ENCODE measurements at places on chromosomes 11 and 22.

- no peak for DNase-seq
Measured at GRCh38 chr11:68942095-68942620, 38.5 kb downstream of the IGHMBP2 start.

DNA sequence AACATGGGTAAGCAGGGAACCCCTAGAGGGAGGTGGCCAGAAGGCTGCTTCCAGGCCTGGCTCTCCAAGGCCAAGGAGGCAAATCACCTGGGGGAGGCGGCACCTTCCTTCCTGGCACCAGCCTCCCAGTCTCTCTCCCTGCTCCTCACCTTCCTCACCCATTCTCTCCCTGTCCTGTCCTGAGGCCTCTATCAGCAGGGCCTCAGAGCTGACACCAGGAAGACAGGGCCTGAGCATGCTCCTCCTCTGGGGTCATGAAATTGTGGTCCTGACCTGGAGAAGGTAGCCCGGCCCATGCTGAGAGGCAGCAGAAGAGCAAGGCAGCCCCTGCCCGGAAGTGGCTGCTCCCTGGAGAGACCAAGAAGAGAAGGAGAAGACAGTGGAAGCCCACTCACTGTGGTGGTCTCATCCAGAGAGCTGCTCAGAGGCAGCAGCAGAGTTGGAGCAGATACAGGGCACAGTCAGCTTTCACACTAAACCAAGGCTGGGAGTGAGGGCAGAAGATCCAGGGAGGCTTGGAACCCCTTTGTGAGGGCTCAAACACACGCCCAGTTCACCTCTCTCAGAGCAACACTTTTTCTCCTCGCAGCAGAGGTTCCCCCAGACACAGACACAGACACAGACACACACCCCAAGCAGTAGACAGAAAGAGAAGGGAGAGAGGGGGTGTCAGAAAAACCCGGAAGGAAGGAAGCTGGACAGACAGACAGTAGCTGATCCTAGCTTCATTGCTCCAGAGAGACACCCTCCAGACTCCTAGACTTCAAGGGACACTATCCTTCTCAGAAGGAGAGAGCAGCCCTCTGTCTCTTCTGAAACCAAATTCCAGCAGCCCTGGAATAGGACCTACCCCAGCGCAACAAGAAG, 1.8 kb downstream of the BCL9L start:
- no peak for DNase-seq

GRCh38 chr11:60169264-60169915, 13.5 kb downstream of the MS4A6A start:
- DNase-seq = no peak

GRCh38 chr11:132263875-132264274, 893.5 kb downstream of the NTM start:
- DNase-seq = no peak

DNA sequence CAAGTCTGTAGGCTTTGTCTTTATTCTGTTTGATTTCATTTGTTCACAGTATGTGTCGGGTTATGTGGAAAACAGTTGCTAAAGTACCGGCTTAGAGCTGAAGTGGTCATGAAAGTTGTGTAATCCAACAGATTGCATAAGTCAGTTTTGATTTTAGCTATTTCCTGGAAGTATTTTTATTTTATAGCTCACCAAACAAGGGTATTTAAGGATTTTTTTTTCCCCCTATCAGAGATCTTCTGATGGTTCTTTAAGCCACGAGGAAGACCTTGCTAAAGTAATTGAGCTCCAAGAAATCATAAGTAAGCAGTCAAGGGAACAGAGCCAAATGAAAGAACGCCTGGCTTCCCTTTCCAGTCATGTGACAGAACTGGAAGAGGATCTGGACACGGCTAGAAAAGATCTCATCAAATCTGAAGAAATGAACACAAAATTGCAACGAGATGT, 55.9 kb downstream of the PPFIA1 start:
- no peak for DNase-seq

DNA sequence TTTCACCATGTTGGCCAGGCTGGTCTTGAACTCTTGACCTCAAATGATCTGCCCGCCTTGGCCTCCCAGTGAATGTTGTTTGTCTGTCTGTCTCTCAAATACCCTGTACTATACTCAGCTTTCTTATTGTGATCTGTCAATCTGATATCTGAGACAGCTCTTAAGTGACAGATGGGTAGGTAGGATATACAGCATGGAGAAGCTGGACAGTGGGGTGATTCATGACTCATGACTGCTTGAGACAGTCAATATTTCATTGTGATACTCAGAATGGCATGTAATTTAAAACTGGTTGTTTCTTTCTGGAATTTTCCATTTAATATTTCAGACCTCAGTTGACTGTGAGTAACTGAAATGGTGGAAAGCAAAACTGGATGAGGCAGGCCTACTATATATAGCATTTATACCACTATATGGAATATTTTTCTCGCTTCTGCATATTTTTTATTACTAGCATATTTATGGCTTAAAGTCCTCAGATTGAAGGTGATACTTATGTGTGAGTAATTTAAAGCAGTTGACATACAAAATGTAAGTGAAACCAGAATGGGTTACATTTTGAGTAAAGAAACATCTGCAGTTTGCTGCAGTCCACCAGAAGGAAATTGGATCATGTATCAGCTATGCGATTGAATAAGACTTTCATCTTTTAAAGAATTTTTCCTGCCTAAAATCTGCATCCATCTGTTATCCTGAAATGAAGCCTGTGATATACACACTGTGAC, 22.3 kb downstream of the ARHGAP42 start:
- DNase-seq = no peak

- peak; percentile 70 for DNase-seq
Measured at GRCh38 chr22:50190941-50191741, 5.4 kb downstream of the TRABD start.

DNA sequence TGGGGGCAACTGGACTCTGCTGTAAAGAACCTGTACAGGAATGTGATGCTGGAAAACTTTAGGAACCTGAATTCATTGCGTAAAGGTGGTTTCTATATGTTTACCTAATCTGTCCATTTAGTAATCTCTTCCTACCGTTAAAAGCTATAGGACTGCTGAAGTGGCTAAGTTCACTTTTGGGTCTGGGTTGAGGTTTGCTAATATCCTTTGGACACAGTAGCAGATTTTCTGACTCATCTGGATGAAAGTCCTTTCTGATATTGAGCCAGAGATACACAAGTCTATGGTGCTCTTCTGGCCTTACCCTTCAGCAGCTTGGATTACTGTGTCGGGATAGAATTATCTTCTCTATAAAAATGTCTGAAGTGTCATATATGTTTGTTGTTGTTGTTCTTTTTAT, 16.9 kb downstream of the ZNF215 start:
- DNase-seq = no peak

GRCh38 chr11:61509043-61510029, 787 bp downstream of the LRRC10B start:
- peak; percentile 44 for DNase-seq

DNA sequence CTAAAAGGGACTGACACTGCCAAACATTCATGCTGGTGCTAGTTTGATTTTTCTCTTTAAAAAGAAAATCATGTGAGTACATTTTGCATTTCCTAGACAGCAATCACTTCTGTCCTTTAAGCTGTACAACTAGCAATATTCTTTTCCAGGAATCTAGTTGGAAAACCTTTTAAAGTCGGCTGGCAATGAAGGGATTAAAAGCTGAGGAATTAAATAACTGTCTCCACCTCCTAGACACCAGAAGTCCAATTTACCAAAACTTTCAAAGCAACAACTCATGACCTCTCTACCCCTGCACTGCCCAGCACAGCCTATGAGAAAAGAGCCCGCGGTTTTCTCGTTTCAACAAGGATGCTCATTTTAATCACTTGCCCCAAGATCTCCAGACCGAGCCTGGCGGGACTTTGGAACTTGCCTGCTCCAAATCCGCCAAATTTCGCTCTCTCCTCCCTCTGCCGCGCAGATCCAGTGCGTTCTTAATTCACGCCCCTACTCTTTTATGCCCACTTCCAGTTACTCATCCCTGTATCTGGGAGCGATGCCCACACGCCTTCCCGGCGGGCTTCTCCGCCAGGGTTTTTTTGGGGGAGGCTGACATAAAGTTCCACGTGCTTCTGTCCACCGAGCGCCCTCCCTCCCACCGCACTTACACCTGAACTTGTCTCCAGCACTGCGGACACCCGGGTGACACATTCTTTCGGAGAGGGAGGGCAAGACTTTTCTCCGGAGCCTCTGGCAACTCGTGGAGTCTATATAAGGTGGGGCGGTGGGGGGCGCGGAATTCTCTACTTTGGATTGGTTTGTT, 2.5 kb downstream of the MPPED2 start:
- no peak for DNase-seq

GRCh38 chr11:27387362-27387761, 24.3 kb upstream of the CCDC34 start:
- DNase-seq = no peak

DNA sequence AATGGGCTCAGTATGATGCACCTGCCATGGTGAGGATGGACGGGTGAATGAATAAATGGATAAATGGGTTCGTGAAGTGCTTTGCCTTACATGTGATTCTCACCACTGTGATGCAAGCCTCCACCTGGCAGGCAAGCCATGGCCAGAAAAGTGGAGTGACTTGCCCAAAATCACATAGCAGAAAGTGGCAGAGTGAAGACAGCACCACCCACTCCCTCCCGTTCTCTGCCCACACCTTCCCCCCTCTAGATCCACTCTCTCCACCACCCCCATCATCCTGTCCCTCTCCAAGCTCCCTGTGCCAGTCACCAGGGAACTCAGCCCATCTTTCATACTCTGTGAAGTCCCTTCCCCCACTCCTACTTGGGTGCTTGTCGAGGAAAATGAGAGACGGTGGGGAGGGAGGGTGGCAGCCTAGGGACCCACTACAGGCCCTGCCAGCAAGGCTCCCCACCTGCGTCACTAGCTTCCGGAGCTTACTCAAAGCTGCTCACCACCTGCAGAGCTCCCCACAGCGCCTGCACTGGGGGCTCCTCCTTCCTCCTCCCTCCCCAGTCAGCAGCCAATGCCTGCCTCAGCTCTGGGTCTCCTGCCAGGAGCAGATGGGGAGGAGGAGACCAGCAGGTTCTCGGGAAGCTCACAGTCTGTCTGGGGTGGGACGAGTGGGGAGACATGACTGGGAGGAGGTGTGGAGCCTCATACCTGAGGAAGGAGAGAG, 82.3 kb downstream of the PDE2A start:
- peak; percentile 29 for DNase-seq

- DNase-seq = no peak
Measured at GRCh38 chr22:35749808-35750207, 32.1 kb downstream of the APOL5 start.

- DNase-seq = no peak
Measured at GRCh38 chr22:26394777-26395176, 34.3 kb upstream of the ASPHD2 start.

DNA sequence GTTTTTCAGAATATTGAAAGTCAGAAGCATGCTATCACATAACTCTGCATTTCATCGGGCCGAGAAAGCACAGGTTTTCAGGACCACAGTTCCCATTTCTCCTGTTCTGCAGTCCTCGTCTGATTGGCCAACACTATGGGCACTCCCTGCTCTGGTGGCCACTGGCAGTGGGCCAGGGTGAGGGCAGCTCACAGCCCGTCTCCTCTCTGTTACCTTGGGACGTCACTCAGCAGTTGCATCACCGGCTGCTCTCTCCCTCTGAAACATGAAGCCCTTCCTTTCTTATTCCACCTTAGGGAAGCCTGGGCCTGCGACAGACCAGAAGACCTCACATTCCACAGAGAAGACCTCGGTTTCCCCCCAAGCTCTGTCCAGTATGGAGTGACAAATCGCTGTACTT, 11.4 kb upstream of the MICAL3 start:
- DNase-seq = no peak

DNA sequence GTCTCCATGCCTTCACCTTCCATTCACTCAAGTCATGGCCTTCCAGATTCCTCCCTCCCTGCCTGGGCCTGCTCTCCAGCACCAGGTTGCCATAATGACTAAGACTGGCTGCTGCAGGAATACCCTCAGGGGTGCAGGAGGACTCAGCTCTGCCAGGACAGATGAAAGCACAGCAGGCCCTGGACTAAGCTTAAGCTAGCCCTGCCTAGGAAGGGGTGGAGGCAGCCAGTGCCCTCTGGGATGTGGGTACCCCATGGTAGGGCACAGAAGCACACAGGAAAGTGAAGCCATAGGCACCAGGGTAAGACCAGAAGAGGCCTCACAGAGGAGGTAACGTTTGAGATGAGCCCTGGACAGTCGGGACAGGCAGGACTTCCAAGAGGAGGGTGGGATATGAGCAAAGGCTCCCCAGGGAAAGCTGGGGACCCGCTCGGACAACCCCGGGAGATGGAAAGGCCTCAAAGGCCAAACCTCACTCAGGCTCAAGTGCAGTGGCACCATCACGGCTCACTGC, 3.0 kb upstream of the RIN1 start:
- DNase-seq = no peak

DNA sequence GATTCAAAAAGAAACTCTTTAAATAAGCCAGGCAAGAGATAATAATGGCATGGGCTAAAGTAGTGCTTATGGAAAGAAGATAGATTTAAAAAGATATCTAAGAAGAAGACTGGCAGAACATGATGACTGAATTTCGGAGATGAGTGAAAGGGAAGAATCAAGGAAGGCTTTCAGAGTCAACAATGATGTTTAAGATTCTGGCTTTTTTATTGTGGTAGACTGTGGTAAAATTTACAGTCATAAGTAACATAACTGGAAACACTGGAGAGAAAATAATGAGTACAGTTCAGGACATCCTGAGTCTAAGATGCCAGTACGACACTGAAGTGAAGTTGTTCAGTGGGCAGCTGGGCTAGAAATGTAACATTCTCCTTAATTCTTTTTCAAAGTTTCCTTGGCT, 85.2 kb downstream of the PHF21A start:
- no peak for DNase-seq

DNA sequence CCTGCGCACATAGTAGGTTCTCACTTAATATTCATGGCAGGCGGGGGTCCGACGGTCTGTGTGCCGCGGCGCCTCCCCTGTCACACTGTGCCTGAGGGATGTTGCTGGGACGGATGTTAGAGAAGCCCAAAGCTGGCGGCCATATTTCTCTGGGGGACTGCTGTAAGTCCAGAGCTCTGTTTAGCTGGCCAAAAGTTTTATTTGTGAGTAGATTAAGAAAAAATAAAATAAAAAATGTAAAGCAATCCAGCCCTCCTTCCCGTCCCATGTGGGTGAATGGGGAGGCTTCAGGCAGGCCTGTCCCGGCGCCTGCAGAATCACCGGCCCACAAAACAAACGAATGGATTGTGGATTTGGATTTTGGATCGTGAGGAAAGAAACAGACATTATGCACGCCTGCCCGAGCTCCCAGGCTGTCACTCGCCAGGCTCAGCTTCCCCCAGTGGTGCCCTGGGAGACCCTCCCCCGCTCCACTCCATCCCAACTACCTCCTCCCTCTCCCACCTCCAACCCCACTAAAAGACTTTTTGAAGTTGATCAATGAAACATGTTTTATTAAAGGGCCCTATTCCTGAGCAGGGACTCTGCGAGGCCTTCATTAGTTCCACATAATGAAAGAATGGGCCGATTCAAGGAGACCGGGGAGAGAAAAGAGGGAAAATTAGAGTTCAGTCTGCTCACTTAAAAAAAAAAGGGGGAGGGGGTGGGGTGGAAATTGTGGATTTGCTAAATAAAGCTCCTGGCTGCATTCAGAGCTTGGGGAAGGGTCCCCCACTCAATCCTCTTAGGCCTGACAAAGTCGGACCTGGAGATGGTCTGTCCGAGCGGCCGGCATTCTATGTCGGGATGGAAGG, 20.4 kb upstream of the SCUBE1 start:
- DNase-seq = no peak
